ENCODE measurements at places on chromosomes 4 and X.
A peak's percentile ranks its signal among the peaks of the same experiment; 100 is the strongest.

DNA sequence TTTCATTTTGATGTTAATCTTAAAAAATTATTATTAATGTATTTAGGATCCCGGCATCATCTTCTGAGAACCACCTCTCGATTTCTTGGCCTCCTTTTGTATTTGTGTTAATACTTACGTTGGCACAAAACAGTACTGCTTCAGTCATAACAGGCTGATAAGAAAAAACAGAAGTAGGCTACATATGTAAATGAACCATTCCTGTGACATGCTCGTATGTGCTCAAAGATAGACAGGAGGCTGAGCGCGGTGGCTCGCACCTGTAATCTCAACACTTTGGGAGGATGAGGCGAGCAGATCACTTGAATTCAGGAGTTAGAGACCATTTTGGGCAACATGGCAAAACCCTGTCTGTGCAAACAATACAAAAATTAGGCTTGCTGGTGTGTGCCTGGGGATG, 109.4 kb upstream of the H2AZ1 start:
- no peak for DNase-seq
- no peaks in the 10 kb centered on the region for H3K4me1 ChIP-seq
- H3K36me3 ChIP-seq: no peaks in the 10 kb centered on the region

- H3K27me3 ChIP-seq: no peaks in the 10 kb centered on the region
- no peak overlapping the region for H3K4me3 ChIP-seq
- H3K27ac ChIP-seq: no peak overlapping the region
- H3K36me3 ChIP-seq: no peaks in the 10 kb centered on the region
- H3K4me1 ChIP-seq: no peaks in the 10 kb centered on the region
Observed at GRCh38 chr4:187179086-187180058, 455.7 kb upstream of the FAT1 start.

DNA sequence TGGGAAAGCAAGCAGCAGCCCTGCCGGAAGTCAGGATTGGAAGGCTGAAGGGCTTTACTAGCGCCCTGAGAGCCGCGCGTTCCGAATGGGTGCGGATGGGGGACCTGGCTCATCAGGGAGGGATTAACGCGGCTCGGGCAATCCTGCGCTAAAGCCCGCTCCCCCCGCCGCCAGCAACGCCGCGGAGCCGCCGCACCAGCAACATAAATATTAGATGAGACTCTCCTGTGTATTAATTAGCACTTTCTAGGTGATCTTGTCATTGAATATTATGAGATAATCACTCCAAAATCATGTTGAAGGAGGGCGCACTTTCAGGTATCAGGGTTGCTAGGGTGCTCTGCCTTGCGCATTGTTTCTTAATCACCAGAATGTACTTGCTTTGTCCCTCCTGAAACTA, 357.2 kb upstream of the FAM241A start:
- H3K4me1 ChIP-seq: no peaks in the 10 kb centered on the region
- no peak overlapping the region for H3K4me3 ChIP-seq
- H3K27ac ChIP-seq: no peak overlapping the region
- peaks cover 7% of the 10 kb centered on the region for H3K27me3 ChIP-seq

- peak overlapping the region; percentile 83 for H3K27ac ChIP-seq
- DNase-seq: peak; percentile 36
- H3K4me3 ChIP-seq: no peak overlapping the region
- peaks cover 32% of the 10 kb centered on the region for H3K4me1 ChIP-seq
- no peaks in the 10 kb centered on the region for H3K36me3 ChIP-seq
Observed at GRCh38 chrX:72121383-72121782, 10.3 kb downstream of the RTL5 start.

DNA sequence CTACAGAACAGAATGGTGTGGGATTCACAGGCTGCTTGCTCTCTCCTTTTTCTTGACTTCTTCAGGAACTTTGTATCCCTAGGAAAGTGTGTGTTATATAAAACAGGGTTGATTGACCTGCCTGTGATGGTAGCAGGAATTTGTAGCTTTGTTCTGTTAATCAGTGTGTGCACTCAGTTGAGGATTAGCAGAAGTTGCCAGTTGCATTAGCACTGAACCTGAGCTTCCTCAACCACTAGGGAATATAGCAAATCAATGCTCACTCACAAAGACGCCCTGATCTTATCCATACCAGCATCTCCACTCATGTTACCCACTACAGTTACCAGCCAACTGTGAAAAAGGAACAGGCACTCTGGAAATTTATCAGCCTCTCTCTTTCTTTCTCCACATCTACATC, 319.1 kb upstream of the EMCN start:
- no peak overlapping the region for H3K27ac ChIP-seq
- H3K4me3 ChIP-seq: no peak overlapping the region
